ENCODE measurements at places on chromosomes 7 and 10. TPM values are rescaled to one million over a fixed set of nuclear protein-coding genes. Genes with fewer than 3 reads are reported as not detected.

Gene ABCA13
- total RNA-seq = not detected

DNA sequence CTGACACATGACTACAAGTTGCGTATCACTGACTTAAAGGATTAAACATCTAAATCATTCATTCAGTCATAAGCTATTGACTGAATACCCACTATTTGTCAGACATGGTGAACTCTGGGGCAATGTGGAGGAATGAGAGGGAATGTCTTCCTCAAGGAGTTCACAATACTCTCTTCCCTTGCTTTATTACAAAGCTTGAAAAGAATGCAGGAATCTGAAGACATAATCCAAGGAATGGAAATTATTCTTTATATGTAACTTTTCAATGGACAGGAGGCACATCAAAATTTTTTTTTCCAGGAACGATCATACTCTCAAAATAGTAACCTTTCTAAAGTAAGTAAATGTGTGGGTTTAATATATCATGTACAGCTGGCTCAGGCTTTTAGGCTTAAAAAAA is 111.9 kb downstream of the ATXN7L1 start:
- no peak for DNase-seq

- no peak for DNase-seq
Measured at GRCh38 chr10:34641913-34642558, 173.1 kb downstream of the PARD3 start.

Gene C7orf33
- not detected for total RNA-seq

Gene HOXA6
- not detected for total RNA-seq

GRCh38 chr7:147903536-147904218 is 686.9 kb upstream of the C7orf33 start:
- no peak for DNase-seq

DNA sequence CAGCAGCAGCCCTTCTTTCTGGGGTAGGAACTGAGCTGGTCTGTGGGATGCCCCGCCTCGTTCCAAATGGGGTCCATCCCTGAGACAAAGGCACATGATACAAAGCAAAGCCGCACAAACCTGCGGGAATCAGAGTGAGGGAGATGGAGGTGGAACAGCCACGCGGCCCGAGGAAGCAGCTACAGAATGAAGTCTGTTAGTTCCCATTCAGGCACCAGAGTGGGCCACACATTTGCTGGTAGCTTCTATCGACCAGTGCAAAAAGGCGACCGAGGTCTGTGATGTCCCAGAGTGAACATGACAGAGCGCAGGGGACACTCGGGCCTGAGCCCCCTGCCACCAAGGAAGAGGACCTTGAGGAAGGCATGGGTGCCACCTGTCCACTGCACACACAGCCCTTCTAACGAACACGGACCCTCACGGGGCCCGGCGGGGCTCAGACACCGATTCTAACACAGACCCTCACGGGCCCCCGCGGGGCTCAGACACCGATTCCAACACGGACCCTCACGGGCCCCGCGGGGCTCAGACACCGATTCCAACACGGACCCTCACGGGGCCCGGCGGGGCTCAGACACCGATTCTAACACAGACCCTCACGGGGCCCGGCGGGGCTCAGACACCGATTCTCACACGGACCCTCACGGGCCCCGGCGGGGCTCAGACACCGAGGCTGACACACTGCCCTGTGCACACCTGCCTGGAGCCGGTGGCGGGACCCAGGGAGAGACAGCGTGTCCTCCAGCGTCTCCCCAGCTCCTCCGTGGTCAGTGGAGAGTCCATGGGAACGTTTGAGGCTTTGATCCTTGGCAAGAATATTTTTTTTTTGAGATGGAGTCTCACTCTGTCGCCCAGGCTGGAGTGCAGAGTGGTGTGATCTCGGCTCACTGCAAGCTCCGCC is 32.8 kb upstream of the FAM20C start:
- no peak for DNase-seq

Gene MARCHF5
- 29.3 TPM for total RNA-seq

All from activated CD4-positive, alpha-beta memory T cell treated with anti-CD3 and anti-CD28 coated beads, Interleukin-2, amount 10 ng/mL, durations not matched to agents 7 days and 5 days (primary cell).